Activated CD4-positive, CD25-positive, alpha-beta regulatory T cell treated with anti-CD3 and anti-CD28 coated beads, Interleukin-2, amount 50 U/mL, for 16 hours (primary cell): ENCODE measurements at places on chromosomes 2 and 18.

GRCh38 chr2:235689427-235689853 is 195.6 kb downstream of the AGAP1 start:
- no peak for DNase-seq

- DNase-seq, result no peak
These were observed 1.6 kb downstream of the SCTR start for GRCh38 chr2:119522671-119523070.

GRCh38 chr2:204748286-204748685 is 203.0 kb downstream of the PARD3B start:
- DNase-seq, result no peak

DNA sequence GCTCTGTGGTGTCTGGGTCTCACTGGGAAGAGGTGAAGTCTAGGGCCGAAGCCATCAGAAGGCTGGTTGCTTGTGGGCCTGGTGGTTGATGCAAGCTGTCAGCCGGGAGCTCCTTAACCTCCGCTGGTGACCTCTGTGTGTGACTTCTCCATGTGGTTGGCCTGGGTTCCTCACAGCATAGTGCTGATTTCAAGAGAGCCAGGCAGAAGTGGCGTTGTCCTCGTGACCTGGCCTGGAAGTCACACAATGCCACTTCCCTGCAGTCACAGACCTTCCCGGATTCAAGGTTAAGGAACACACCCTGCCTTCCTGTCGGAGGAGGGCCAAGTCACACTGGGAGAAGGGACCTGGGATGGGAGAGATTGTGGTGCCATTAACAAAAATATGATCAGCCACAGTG is 303.7 kb upstream of the HS6ST1 start:
- DNase-seq, result no peak

GRCh38 chr2:239149501-239149900 is 251.3 kb downstream of the HDAC4 start:
- DNase-seq, result no peak

GRCh38 chr2:41847744-41848441 is 199.9 kb upstream of the PKDCC start:
- no peak for DNase-seq

- no peak for DNase-seq
These were observed 23.9 kb downstream of the NOL10 start for GRCh38 chr2:10665833-10666232.

- no peak for DNase-seq
These were observed 53.1 kb upstream of the ABCA12 start for GRCh38 chr2:215191477-215191876.

GRCh38 chr2:140658760-140659692 is 1471.8 kb downstream of the LRP1B start:
- DNase-seq, result no peak

DNA sequence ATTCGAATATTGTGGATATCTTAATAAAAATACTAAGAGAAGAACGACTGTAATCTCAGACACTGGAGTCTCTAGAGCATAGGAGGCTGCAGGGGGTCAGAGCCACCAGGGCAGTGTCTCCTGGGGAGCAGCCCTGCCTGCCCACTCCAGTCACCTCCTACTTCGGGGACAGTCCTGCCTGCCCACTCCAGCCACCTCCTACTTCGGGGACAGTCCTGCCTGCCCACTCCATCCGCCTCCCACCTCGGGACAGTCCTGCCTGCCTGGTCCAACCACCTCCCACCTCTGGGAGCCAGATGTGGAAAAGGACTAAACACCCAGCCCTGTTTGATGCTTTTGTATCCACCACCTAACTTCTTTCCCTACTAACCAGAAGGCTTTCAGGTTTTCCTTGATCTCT is 350.1 kb upstream of the SMIM21 start:
- no peak for DNase-seq

DNA sequence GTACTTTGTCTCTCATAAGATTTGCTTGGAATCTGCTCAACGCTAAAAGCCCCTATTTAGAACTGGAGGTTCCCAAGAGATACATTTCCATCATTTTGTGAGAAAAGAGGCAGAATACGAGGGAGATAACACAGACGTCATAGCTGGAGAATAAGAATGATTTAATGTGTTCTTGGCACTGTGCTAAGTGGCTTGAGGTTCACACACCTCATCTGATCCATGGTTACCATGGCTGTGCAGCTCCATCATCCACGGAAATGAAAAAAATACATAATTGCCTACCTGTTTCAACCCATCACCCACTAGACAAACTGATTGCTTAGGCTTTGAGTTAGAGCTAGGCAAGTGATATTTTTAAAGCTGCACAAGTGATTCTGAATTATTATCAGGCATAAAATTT is 227.6 kb downstream of the SLC8A1 start:
- DNase-seq, result no peak

DNA sequence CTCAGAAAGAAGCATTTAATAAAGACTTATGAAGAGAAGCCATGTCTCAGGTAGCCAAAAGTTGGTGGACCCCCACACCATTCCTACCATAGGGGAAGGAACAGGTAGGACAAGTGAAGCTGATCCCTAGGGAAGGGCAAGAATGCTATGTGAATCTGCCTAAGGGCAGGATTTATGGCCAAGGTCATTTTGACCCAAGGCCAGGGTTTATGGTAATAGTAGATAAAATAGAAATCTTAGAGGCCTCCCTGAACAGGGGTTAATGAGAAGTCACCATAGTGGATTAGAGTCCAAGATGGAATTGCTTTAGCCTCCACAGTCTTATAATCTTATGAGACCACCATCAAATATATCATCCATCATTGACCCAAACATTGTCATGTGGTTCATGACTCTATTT is 26.0 kb upstream of the UBE2F start:
- no peak for DNase-seq

- no peak for DNase-seq
These were observed 14.8 kb upstream of the PSD4 start for GRCh38 chr2:113158884-113159553.

DNA sequence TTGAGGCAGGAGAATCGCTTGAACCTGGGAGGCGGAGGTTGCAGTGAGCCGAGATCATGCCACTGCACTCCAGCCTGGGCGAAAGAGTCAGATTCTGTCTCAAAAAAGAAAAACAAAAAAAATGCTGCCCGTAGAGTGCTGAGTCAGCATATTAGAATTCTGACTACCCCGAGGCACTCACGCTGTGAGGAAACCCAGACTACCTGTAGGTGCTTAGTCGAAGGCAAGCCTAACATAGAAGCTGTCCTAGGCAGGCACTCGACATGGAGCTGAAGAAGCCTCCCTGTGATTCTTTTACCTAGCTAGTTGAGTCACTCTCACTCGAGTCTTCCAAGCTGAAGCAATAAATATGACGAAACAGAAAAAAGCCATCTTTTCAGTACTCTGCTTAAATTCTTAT is 1323.2 kb upstream of the DDX18 start:
- no peak for DNase-seq

DNA sequence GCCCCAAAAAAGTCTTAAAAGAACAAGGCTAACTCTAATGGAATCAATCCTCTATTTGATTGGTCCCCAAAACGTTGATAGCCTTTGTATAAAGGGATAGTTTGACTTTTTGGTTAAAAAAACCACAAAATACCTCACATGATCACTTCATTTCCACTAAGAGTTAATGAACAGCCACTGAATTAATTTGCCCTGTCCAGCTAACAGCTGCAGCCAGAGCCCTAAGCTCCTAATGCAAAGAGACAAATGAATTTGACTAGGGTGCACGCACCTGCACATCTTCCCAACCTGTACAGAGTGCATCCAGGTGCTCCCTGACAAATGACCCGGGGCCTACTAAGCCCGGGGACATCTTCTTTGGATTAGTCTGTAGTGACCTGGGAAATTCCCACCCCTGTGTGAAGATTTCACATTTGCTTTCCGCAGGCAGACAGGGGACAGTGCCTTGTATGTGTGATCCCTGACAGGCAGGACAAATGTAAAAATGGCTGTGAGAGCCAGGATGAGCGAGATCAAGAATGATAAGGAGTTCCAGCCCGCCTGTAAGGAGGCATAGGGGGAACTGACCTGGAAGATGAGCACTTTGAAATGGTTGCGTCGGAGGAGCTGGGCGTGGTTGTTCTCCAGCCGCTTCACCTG is 893 bp downstream of the CAVIN2 start:
- DNase-seq, result no peak

GRCh38 chr2:128557831-128558241 is 239.2 kb upstream of the HS6ST1 start:
- no peak for DNase-seq

- no peak for DNase-seq
These were observed 13.9 kb downstream of the NAB1 start for GRCh38 chr2:190662754-190663153.

DNA sequence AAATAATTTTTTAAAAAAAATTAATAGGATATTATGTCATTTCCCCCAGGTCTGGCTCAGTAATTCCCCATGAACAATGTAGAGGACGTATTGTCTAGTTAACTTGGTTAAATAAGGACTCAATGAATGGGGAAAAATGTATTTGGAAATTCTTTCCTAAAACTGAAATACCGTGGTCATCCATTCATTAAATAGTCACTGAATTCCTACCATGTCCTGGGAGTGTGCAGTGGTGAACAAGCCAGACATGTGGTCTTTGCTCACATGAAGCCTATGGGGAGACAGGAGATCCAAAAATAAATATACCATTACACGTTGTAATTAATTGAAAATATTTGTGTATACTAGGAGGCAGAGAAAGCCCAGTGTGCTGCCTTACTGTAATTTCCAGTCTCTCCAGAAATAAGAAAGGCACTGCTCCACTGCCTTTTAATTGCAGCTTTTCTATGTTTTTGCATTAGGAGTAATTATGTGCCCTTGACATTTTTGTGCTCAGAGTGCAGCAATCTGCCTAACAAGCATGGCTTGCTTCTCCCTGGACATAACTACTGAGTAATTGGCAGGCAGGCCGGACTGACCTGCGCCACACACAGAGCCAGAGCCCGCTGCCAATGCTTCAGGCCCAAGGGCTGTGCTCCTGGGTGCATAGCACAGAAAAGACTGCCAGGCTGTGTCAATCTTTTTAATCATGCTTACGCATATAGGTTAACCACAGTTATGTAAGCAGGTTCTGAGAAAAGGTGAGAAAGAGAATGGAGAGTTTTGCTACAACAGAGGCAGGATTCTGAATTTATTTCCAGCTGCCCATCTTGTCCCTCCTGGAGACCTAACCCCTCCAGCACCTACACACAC is 22.2 kb upstream of the TTC39C start:
- DNase-seq, result no peak

DNA sequence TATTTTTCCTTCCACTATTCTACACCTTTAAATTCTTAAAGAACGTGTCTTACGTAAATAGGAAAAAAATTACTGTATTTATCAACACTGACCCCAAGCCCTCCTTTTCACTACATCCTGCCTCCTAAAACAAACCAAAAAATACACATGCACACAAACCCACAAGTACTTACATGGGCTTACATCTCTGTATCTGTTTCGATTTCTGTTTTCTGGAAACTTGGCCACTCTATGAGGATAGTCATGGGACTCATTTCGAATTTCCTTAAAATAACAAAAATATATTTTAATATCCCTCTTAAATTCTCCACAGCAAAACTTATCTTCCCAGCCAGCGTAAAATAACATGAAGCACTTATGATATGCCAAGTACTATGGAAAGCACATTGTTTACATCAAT is 25.0 kb downstream of the PTPN2 start:
- DNase-seq, result no peak

- DNase-seq, result no peak
These were observed 202.7 kb downstream of the EIPR1 start for GRCh38 chr2:3174626-3175567.

GRCh38 chr2:195659114-195659513 is 2.1 kb downstream of the SLC39A10 start:
- no peak for DNase-seq

DNA sequence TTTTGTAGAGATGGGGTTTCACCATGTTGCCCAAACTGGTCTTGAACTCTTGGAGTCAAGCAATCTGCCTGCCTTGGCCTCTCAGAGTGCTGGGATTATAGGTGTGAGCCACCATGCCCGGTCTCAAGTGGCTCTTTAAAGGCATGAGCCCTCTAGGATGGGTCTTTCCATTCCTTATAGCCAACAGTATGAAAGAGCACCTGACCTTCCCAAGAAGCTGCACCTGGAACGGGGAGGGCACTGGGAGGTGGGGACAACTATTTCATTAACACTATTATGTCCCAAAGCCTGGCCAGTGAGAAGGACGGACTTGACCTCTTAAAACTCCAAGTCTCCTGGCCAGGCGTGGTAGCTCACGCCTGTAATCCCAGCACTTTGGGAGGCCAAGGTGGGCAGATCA is 149.7 kb downstream of the ZFP36L2 start:
- DNase-seq, result no peak

GRCh38 chr18:42363446-42364441 is 408.7 kb downstream of the PIK3C3 start:
- no peak for DNase-seq

DNA sequence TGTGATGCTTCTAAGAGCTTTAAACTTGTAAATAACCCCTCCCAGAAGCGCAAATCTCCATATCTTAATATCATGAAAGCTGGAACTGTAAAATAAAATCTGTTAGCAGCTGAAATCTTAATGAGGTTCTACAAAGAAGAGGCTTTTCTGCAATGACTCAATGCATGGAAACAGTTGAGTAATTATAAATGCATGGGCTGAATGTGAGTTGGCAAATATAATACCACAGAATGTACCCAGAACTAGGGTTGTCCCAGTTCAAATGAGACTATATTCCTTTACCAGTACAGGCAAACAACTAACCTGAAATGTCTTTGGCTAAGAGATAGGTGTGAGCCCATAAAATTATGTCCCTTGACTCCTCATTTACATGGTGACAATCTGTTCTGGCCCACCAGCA is 52.9 kb downstream of the SATB2 start:
- DNase-seq, result no peak

DNA sequence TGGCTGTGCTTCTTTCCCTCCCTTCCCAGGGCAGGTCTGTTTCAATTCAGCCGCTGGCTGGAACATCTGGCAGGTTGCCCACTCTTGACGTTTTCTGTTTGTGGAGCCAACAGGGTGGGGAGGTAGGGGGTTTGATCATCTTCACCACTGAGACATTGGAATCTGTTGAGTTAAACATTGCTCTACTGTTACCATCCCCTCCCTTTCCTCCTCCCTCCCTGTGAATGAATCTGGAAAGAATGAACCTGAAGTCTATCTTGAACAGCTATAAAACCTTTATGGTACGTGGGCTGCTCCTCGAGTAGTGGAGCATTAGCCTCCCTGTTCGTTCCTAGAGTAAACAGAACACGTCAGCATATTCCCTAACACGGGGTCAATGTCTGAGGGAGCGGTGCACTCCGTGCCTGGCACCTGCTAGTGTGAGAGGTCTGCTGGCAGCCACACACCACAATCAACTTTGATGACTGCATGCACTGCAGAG is 249.9 kb upstream of the RBBP8 start:
- no peak for DNase-seq

GRCh38 chr18:58865033-58865590 is 435 bp downstream of the ZNF532 start:
- DNase-seq, result no peak
